CD4-positive, alpha-beta T cell (primary cell): ENCODE measurements at places on chromosomes 2 and 18. TPM values are rescaled to one million over a fixed set of nuclear protein-coding genes. Genes with fewer than 3 reads are reported as not detected.

Gene GAL3ST2
- total RNA-seq: 1.5 TPM

Gene C1QL2
- total RNA-seq: not detected

Gene GPR55
- 3.8 TPM for total RNA-seq

- peaks cover 22% of the 10 kb centered on the region for H3K36me3 ChIP-seq
- H3K4me1 ChIP-seq: no peaks in the 10 kb centered on the region
- no peak overlapping the region for H3K4me3 ChIP-seq
- no peak overlapping the region for H3K27ac ChIP-seq
Observed at GRCh38 chr2:207744451-207744850, 25.3 kb downstream of the FZD5 start.

DNA sequence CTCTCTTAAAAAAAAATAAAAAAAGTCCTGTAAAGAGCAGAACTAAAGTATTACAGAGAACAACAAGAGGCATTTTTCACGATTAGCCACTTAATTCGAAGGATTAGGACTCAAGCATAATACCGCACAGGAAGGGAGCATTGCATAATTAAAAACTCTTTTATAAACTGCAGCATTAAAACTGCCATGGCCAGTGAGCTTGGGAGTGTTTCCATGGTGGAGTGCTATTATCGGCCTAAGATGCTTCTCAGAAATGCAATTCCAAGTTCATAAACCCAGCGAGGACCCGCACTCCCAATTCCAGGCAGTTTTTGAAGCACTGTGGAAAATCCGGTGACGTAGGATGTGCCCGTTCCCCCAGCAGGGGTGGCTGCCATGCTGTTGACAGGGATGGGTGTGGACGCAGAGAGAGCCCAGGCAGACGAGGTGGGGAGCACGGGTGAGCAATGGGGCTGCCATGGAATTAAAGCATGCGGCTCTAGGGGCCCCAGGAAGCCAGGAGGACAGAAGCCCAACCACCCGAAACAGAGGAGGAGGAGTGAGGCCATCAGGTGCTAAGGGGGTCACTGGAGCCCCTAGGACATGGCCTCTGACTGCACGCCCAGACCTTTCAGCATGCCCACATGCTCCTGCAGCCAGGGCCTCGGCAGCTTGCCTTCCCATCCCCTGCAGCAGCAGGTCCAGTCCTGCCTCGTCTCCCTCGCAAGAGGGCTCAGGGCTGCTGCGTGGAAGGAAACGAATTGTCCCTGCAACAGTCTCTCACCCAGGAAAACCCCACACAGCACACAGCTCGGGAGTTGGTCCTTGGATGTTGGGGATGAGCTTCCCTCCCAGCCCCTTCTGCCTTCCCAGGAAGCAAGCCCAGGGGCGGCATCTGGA, 233.4 kb downstream of the NDUFA10 start:
- H3K36me3 ChIP-seq: no peaks in the 10 kb centered on the region
- DNase-seq: no peak
- H3K4me3 ChIP-seq: no peak overlapping the region
- H3K4me1 ChIP-seq: no peaks in the 10 kb centered on the region
- H3K27me3 ChIP-seq: no peaks in the 10 kb centered on the region
- H3K27ac ChIP-seq: no peak overlapping the region

DNA sequence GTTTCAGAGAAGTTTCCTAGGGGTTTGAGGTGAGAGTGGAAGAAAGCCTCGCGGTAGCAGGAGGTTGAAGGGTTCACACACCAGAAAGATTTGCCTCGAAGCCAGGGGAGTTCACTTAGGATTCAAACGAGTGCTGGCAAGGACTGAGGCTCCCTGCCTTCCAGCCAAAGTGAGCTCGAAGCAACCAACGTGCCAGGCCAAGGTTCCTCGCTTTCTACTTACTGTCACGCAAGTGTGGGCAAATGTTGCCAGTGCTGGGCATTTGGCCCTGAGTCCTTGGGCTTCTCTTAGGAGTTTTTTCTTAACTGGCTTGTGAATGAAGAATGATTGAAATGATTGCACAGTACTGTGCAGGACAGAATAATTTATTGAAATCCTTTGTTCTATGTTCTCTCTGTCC, 53.6 kb downstream of the TMEM178A start:
- H3K27ac ChIP-seq: no peak overlapping the region
- no peaks in the 10 kb centered on the region for H3K4me1 ChIP-seq
- no peaks in the 10 kb centered on the region for H3K27me3 ChIP-seq
- H3K36me3 ChIP-seq: no peaks in the 10 kb centered on the region
- DNase-seq: no peak

- H3K4me3 ChIP-seq: no peak overlapping the region
- no peak overlapping the region for H3K27ac ChIP-seq
- no peak for DNase-seq
Observed at GRCh38 chr2:230711224-230711623, 1.4 kb upstream of the CAB39 start.

DNA sequence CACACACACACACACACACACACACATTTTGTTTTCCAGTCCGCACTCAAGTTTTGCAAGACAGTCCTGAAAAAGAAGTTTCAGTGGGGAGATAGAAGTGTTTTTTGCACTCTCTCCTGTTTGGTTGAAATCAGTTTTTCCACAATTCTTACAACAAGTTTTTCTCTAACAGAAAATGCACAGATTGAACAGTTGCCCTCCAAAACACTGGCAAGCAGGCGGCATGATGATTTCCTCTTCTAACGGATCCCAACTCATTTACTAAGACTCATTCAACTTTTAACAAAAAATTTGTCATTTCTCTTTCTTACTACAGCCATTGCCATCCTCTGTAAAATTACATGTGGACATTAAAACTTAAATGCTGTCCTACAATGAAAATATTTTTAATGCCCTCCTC, 117.6 kb upstream of the DTNA start:
- no peaks in the 10 kb centered on the region for H3K4me1 ChIP-seq
- no peak for DNase-seq

GRCh38 chr2:95076705-95077529, 44.7 kb downstream of the MRPS5 start:
- H3K27ac ChIP-seq: peak overlapping the region; percentile 92
- no peaks in the 10 kb centered on the region for H3K27me3 ChIP-seq
- H3K36me3 ChIP-seq: no peaks in the 10 kb centered on the region
- H3K4me1 ChIP-seq: peaks cover 75% of the 10 kb centered on the region

GRCh38 chr2:207935991-207936370, 89.3 kb downstream of the PLEKHM3 start:
- no peak overlapping the region for H3K27ac ChIP-seq
- no peak for DNase-seq
- peaks cover 2% of the 10 kb centered on the region for H3K36me3 ChIP-seq
- no peaks in the 10 kb centered on the region for H3K27me3 ChIP-seq
- no peak overlapping the region for H3K4me3 ChIP-seq

DNA sequence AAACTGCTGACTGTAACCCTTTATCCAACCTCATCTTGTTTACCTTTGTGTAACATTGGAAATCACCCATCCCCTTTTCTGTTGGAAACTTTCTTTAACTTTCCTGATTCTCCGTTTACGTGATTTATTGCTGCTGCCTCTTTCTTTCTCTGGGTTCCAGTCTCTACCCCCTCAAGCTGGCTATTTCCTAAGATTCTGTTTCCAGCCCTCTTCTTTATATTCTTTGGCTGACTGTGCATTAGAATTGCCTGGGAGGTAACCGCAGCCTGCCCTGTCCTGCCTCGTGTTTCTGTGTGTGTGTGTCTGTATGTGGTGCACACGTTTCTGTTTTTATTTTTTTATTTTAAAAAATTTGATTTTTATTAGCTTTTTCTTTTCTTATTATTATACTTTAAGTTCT, 229.2 kb downstream of the PLCL1 start:
- H3K36me3 ChIP-seq: no peaks in the 10 kb centered on the region
- no peaks in the 10 kb centered on the region for H3K27me3 ChIP-seq
- H3K4me1 ChIP-seq: no peaks in the 10 kb centered on the region
- no peak overlapping the region for H3K4me3 ChIP-seq

GRCh38 chr2:100416935-100417710, at the start of gene CHST10:
TSS of gene CHST10 (minus strand) at chr2:100417668. CDS start at chr2:100406675, 10,993 bp downstream.
- H3K4me3 ChIP-seq: peak within 1 kb of the TSS; percentile 65
- no peaks in the 10 kb centered on the region for H3K36me3 ChIP-seq
- no peak within 1 kb of the TSS for H3K27ac ChIP-seq
- no peaks in the 10 kb centered on the region for H3K27me3 ChIP-seq
- peak; percentile 18 for DNase-seq

DNA sequence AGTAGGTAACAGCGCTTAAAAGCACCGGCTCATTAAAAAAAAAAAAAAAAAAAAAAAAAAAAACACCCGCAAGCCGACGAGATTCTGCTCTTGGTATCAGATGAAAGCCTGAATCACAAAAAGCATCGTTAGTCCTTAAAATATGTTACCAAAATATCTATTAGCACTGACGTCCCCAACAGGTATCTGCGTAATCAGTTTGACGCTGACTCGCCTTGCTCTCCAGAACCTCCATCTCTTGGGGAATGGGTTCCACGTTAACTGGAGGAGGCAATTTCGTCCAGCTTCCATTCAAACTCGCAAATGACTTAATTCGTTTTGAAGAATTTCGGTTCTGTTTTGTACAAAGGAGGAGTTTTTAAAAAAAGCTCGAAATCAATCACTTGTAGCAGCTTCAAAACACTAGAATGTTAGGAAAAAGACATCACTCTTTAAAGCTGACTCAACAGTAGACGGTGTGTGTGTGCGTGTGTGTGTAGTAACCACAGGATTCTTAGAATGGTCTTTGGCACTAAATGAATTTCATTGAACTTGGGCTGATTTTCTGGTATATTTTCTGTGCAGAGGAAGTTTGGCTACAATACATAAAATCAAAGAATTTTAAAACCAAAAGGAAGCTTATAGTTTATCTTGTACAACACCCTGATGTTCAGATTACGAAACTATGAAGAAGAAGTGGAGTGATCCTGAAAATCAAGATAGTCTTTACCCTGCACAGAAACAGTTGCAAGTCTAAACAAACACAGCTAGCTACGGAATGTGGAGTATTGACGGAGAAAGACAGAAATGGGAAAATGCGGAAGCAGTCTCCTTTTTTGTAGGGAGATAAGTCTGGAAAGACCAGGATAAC, 1.1 kb upstream of the PGAP1 start:
- H3K4me1 ChIP-seq: peaks cover 15% of the 10 kb centered on the region
- peak; percentile 72 for DNase-seq
- H3K4me3 ChIP-seq: peak overlapping the region; percentile 90

GRCh38 chr18:6024745-6025248, 129.5 kb upstream of the TMEM200C start:
- no peaks in the 10 kb centered on the region for H3K4me1 ChIP-seq
- H3K36me3 ChIP-seq: no peaks in the 10 kb centered on the region
- H3K27me3 ChIP-seq: no peaks in the 10 kb centered on the region
- DNase-seq: no peak

DNA sequence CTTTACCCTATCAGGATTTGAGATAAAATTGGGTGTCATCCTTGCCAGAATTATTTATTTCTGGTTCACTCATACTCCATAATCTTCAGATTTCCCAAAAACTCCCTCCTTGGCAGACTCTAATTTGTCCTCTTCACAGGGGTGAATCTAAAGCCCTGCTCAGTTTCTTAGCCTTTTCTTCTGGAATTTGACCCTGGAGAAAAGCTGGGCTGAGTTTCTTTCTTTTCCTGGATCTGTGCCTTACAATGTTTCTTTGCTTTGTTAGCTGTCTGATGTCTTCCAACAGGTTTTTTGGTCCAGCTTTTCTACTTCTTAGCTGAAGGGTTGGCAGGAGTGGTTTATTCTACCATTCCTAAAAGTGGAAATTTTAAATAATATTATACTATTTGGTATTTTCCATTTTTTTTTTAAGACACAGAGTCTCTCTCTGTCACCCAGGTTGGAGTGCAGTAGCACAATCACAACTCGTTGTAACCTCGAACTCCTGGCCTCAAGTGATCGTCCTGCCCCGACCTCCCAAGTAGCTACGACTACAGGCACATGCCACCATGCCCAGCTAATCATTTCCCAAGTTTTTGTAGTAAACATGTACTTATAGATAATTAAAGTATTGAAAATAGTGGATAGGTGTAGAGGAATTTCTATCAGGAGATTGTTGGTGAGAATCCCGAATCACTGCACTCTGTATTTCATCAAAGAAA, 138.4 kb upstream of the TWIST2 start:
- no peak overlapping the region for H3K27ac ChIP-seq
- H3K4me1 ChIP-seq: no peaks in the 10 kb centered on the region
- DNase-seq: no peak
- no peaks in the 10 kb centered on the region for H3K36me3 ChIP-seq
- H3K27me3 ChIP-seq: peaks cover 2% of the 10 kb centered on the region
- no peak overlapping the region for H3K4me3 ChIP-seq

DNA sequence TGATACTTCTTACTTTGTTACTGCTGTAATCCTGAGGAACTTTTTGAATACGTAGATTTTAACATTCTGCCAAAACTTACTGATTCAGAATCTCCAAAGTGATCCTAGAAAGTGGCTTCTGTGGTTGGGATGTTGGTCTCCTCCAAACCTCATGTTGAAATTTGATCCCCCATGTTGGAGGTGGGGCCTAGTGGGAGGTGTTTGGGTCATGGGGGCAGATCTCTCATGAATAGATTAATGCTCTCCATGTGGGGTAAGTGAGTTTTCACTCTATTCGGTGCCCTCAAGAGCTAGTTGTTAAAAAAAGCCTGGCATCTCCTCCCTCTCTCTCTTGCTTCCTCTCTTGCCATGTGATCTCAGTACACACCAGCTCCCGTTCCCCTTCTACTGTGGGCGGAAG, 329.9 kb downstream of the HRH4 start:
- no peaks in the 10 kb centered on the region for H3K4me1 ChIP-seq
- no peak overlapping the region for H3K27ac ChIP-seq
- no peak for DNase-seq
- no peak overlapping the region for H3K4me3 ChIP-seq
- H3K27me3 ChIP-seq: no peaks in the 10 kb centered on the region
- no peaks in the 10 kb centered on the region for H3K36me3 ChIP-seq

DNA sequence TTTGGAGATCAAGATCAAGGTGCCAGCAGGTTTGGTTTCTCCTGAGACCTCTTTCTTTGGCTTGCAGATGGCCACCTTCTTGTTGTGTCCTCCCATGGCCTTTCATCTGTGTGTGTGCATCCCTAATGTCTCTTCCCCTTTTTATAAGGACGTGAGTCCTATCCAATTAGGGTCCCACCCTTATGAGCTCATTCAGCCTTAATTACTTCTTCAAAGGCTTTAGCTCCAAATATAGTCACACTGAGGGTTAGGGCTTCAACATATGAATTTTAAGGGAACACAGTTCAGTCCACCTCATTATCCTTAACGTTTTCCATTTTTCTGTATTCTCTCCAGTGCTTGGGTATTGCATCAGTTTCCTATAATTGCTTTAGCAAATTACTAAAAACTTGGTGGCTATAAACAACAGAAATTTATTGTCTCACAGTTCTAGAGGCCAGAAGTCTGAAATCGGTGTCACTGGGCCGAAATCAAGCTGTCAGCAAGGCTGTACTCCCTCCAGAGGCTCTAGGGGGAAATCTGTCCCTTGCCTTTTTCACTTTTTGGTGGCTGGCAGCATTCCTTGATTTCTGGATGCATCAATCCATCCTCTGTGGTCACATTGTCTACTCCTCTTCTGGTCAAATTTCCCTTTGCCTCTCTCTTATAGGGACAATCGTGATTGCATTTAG, 34.1 kb downstream of the CDC42EP3 start:
- H3K4me1 ChIP-seq: peaks cover 49% of the 10 kb centered on the region
- no peaks in the 10 kb centered on the region for H3K27me3 ChIP-seq
- H3K27ac ChIP-seq: no peak overlapping the region
- H3K4me3 ChIP-seq: no peak overlapping the region
